ENCODE measurements at places on chromosomes 16 and 17.

DNA sequence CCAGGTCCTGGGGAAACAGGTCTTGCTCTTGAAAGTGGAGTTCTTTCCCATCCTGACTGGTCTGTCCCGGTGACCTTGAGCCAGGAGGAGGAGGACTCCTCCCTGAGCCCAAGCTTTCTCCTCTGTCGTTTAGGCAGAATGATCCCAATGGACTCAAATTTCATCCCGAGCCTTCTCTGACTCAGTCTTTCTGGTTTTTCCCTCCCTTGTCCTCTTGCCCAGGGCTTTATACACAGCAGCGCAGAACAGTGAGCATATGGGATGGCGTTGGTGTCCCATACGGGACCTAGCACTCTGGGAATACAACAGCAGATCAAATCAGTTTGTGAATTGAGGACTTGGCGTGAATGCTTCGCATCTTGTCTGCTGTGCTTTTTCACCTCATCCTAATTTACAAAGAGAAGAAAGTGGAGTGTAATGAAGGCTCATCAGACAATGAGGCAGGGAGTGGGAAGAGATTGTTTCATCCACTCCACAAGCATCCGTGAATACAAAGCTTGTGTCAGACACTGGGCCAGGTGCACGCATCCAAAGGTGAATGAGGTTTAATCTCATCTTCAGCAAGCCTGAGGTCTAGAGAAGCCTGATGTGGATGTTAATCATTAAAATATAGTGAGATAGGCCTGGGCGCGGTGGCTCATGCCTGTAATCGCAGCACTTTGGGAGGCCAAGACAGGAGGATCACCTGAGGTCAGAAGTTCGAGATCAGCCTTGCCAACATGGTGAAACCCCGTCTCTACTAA, 1.1 kb upstream of the XYLT1 start:
- DNase-seq: peak; percentile 65

- no peak for DNase-seq
These were observed 1.2 kb downstream of the MYH11 start for GRCh38 chr16:15855704-15856003.

GRCh38 chr16:85781695-85782370, 17.5 kb downstream of the EMC8 start:
- no peak for DNase-seq

- peak; percentile 64 for DNase-seq
These were observed 8.5 kb downstream of the ST6GALNAC1 start for GRCh38 chr17:76635039-76635438.

GRCh38 chr17:7043497-7044198, at the start of gene SLC16A11:
Gene SLC16A11, minus strand, starts transcription at chr17:7044092. Its CDS starts 579 bp downstream, at chr17:7043513.
- no peak for DNase-seq

DNA sequence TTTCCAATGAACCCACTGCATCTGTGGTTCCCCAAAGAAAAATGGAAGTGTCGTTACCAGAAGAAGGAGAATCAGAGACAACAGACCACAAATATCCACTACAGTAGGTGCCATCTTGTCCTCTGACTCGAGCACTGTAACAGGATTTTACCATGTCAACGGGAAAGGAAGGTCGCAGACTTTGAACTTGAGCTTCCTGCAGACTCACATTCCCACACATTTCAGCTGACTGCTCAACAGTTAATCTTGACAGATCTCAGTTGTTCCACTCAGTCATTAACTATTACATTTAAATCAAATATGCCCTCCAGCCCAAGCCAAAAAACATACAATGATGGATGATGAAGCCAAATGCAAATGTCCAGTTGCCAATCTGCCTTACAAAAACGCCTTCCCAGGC, 37.0 kb downstream of the GAS7 start:
- DNase-seq: no peak

DNA sequence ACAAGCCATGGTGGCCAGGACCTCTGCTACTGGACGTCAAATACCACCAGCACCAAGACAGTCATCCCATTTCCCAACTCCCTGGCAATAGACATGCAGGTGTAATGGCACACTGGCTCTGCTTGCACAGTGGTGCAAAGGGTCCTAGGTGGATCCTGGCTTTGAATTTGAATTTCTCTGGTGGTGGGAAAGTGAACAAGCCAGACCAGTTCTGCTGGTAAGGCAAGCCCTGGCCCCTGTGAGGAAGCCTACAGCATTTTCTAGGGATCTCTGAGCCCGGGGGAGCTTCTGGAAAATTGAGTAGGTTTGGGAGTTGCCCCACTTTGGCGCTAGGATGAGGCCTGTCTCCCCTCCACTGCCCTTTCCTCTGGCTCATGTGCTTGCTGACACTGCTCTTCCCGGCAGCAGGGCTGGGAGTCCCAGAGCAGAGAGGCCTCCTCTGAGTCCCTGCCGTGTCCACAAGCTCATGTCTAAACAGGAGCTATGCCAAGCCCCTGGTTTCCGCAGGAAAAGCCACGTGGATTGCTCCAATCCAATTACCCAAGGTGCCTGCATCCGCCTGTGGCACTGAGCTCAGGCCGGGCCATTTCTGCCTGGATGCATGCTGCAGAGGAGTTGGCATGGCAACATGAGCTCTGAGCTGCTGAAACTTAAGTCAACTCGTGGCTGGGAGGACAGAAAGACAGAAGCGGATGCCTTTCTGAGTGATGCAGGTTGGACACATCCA, 67.0 kb downstream of the PRMT7 start:
- DNase-seq: no peak

DNA sequence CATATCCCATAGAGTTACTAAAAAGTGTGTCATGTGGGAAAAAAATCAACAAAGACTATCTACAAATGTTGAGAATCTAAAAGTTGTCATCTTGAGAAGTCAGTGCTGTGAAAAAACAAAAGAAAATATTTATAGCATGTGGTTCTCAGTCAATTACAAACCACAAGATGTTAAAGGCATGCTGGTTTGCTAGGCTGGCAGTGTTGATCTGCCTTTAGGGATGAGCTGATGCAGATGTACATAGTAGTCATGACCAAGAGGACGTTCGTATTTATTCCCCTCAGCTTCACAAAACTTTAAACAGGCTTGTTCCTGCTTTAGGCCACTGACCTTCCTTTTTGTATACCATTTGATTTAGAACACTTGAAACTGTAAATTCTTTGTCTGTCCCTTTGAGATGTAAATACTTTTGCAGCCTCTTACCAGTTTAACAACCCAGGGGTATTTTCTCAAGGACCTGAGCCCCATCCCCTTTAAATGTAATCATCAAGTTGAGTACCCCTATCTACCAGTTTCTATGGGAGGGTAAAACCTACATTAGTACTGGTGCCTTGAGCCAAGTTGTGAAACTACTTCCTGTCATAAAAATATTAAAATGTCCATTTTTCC, 446.6 kb downstream of the KCNJ18 start:
- peak; percentile 37 for DNase-seq

- DNase-seq: no peak
These were observed 13.1 kb downstream of the ZC3H7A start for GRCh38 chr16:11784038-11784369.
